ENCODE measurements at places on chromosomes 11 and 22. TPM values are rescaled to one million over a fixed set of nuclear protein-coding genes. Genes with fewer than 3 reads are reported as not detected.

The C11orf21 gene
- total RNA-seq = not detected

The BRSK2 gene
- 4.8 TPM for total RNA-seq

The PKDREJ gene
- not detected for total RNA-seq

The CD3E gene
- total RNA-seq = not detected

The WEE1 gene
- 18.2 TPM for total RNA-seq

The GAB4 gene
- total RNA-seq = not detected

The SYCE3 gene
- total RNA-seq = 0.22 TPM

The ACRV1 gene
- total RNA-seq = 0.12 TPM

The SHISA8 gene
- total RNA-seq = 0.18 TPM

The GTSE1 gene
- total RNA-seq = 28.0 TPM

The TRIM49D1 gene
- 0.60 TPM for total RNA-seq

The BIK gene
- total RNA-seq = 1.7 TPM

The ARL2 gene
- 182 TPM for total RNA-seq
